Ovary (tissue), 10 donors: ENCODE measurements at places on chromosomes 2 and 18. TPM values are rescaled to one million over a fixed set of nuclear protein-coding genes. Genes with fewer than 3 reads are reported as not detected.

DNA sequence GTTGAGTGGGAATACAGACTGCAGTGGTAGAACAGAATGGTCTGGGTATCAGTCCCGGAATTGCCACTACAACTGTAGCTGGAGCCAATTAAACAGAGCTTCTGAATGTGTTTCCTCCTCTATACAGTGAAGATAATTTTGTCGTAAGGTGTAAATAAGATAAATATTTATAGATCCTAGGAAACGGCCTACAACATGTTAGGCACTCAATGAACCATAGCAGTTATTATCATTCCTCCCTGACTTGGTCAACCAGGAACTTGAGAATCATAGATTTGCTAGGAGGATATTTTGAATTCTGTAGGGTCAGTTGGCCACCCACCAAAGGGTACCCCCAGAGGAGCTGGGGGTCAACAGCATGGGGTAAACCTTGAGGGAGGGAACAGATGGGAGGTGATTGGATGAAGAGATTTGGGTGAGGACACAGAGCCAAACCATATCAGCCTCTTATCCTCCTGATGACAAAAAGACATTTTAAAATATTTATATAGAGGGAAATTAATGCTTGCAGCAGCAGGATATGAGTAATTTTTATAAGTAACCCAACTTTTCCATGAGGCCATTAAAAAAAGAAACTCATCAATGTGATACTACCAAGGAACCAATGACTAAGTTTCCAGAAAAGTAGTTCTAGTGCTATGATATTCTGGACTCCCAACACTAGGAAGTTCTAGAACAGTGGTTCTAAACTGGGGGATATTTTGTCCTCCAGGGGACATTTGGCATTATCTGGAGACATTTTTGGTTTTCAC lies 4.0 kb downstream of the DHRS9 start:
- no peak for DNase-seq

GRCh38 chr18:24209558-24209957 lies 70.7 kb downstream of the CABYR start:
- no peak for DNase-seq

- no peak for DNase-seq
These were observed 3.0 kb downstream of the ACVR2A start for GRCh38 chr2:147847746-147848391.

DNA sequence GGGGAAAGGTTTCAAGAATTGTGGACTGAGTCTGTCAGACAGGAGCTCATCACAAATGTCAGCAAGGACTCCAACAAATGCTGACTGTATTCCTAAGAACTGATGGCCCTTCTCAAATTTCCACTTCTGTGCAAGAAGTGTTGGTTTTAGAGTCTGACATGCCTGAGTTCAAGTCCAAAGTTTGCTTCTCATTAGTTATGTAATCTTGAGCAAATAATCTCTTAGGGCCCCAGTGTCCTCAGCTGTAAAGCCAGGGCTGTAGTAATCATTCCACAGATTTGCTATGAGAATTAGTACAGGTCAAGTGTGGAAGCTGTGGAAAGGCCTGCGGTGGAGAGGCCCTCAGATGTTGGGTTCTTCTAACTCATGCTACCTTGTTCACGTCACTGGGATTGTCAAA lies 23.9 kb downstream of the MEP1B start:
- DNase-seq = no peak

VAPA gene
- 254 TPM for total RNA-seq

DNA sequence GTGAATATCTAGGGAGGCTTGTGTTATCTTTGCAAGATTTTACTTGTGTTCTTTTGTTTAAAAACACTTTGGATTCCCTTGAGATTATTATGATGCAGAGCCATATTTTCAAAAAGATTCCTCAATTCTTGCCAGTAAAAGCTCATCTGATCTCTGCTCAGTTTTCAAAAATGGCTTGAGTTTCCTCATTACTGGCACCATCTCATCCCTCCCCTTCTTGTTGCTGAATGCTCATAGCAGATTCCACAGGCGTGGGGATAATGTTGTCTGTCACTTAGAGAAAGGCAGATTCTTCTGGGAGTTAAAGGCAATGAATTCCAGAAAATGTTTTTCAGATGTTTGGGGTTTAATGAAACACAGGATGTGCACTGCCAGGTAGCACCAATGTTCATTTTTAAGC lies 170.4 kb upstream of the TANK start:
- DNase-seq = no peak

- DNase-seq = peak; percentile 35
These were observed 48.2 kb upstream of the CTAGE1 start for GRCh38 chr18:22465859-22466457.

DNA sequence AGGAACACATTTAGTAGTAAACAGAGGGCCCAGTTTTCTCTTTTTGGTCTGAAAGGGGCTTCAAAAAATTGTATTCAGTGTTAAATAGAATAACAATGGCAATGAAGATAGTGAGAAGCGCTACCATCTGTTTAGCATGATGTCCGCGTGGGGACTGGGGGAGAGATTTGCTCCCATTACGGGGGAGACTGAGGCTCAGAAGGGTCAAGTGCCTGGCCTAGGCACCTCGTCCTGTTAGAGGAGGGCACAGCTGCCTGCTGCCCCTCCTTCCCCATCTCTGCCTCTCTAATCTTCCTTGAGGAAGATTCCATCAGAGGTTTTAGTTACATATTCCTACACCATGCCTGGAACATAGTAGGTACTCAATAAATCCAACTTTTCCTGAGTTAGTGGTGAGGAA lies 10.1 kb upstream of the TMEM185B start:
- no peak for DNase-seq

DNA sequence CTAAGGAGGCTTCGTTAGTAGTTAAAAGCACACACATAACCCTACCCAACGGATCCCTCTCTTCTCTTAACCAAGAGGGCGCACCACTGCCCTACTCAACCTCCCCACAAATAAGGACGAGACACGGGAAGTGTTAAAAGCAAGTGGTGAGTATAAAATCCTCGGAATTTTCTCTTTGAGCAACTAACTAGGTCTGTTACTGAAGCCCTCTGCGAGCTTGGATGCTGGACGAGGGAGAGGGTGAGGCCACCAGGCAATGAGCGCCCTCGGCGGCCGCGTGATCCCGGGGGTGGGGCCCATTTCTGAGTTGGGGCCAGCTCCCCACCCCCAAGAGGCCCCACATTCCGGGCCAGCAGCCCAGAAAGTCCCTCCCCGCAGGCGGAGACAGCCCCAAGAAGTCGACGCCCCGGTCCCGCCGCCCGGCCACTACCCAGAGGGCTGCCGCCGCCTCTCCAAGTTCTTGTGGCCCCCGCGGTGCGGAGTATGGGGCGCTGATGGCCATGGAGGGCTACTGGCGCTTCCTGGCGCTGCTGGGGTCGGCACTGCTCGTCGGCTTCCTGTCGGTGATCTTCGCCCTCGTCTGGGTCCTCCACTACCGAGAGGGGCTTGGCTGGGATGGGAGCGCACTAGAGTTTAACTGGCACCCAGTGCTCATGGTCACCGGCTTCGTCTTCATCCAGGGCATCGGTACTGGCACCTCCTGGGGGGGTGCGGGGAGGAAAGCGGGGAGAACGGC lies at the start of gene CYBRD1:
CYBRD1 (plus strand) TSS at position 423 of the 736 bp plus-strand sequence; CDS start at position 495, 72 bp downstream.
- DNase-seq = peak; percentile 89
